ENCODE measurements at places on chromosomes 4 and X.

DNA sequence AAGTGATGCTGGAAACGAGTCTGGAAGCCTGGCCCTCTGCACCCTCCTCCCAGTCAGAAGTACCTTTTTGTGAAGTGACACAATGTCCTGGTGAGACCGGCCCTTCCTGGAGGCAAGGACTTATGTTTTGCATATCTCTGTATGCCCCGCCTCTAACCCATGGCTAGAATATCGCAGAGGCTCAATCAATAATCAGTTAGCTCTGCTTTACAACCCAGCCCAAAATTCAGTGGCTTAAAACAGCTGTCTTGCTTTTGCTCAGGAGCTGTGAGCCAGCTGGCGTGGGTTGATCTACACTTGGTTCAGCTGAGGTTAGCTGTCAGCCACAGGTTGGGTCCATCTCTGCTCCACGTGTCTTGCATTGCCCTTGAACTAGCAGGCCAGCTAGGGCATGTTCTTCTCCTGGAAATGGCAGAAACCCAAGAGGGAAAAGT, 98.8 kb upstream of the METTL14 start:
- peak; percentile 45 for DNase-seq

GRCh38 chr4:87240341-87240740, 19.9 kb upstream of the KLHL8 start:
- DNase-seq = no peak

DNA sequence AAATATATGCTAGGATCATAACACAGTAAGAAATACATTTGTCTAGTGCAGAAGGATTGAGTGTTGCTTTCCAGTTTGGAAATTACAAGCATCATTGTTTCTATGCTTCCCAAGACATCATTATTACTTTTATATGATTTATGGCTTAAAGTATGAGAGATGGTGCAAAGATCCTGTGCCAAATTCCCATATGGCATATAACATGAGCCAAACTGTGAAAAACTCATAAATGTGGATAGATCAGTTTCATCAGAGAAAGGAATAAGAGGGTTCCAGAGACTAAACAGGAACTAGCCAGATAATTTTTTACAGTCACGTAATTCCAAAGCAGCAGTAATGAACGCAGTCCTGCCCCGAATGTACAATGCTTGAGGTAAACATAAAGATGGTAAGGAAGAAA, 126.3 kb downstream of the PRDM5 start:
- no peak for DNase-seq

- DNase-seq = peak; percentile 77
Observed at GRCh38 chr4:147590249-147590920, 26.8 kb upstream of the TMEM184C start.

- no peak for DNase-seq
Observed at GRCh38 chrX:104913348-104913747, 307.1 kb downstream of the TEX13A start.

- no peak for DNase-seq
Observed at GRCh38 chrX:131837325-131837724, 185.8 kb upstream of the STK26 start.

- DNase-seq = no peak
Observed at GRCh38 chrX:52556741-52557140, 39.9 kb upstream of the XAGE1B start.

- no peak for DNase-seq
Observed at GRCh38 chrX:7709845-7710244, 133.1 kb upstream of the VCX start.

DNA sequence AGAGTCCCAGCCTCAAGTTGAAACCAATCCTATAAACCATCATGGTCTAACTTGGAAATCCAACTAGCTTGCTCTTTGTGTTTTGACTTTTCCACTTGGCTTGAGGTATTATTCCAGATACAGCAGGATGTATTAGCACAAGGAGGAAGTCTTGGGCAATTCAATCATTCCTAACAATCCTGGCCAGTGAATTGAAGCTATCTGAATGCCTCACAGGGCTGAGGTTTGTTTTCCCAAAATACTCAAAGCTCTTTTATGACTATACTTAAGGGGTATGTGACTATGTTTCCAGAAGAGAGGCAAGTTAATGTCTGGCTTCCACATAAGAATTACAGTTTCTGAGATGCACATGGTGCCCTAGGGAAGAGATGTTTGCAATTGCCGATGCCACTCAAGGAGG, 66.8 kb upstream of the SH3RF1 start:
- no peak for DNase-seq

DNA sequence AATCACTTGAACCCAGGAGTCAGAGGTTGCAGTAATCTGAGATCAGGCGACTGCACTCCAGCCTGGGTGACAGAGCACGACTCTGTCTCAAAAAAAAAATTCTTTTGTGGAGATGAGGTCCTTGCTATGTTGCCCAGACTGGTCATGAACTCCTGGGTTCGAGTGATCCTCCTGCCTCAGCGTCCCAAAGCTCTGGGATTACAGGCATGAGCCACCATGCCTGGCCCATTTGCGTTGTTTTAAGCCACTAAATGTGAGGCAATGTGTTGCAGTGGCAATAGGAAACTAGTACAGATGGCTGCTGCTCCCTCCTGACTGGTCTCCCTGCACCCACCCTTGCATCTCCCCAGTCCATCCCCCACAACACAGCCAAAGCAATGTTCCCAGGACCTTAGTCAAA, 40.0 kb upstream of the APLN start:
- no peak for DNase-seq

- DNase-seq = peak; percentile 61
Observed at GRCh38 chrX:13094828-13095341, 50.5 kb upstream of the FAM9C start.

GRCh38 chr4:159444678-159445077, 341.8 kb downstream of the RAPGEF2 start:
- DNase-seq = no peak

DNA sequence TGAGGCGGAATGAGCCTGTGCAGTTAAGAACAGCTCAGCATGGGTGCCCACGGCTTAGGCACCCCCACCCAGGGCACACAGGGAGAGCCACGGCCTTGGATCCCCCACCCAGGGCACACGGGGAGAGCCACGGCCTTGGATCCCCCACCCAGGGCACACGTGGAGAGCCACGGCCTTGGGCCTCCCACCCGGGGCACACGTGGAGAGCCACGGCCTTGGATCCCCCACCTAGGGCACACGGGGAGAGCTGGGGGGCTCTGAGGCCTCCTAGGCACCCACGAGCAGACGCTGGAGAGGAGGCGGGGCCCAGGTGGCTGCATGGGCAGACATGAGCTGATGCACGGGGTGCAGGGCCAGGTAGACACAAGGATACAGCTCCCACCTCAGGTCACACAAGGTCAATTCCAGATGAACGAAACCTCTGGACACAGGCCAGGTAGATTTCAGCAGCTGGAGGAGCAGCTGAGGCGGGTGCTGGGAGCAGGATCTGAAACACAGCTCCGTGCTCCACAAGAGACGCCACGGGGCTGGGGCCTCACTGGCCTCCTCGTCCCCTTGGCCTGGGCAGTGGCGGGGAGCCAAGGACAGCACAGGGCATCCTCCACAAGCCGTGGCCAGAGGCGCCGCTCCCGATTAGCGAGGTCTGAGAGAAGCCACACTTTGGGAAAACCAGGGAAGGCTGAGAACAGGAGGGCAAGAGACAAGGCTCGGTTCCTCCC, 30.8 kb downstream of the GAK start:
- no peak for DNase-seq

GRCh38 chr4:110636680-110637407, 14.0 kb upstream of the PITX2 start:
- peak; percentile 85 for DNase-seq

DNA sequence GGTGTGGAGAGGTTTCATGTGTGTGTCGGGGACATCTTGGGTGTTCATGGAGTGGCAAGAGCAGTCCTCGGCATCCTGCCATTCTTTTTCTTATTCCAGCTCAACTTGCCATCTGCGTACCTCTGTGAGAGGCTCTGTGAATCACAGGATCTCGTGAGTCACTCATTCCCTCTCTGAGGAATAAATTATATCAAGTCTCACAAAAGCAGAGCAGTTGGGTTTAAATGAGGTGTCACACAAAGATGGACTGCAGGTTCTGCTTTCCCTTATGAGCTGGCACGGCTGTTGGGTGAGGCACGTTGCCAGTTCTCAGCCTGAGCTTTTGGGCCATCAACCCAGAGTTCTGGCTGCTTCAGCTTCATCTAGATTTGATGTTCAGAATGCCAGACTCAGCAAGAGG, 6.8 kb upstream of the OCIAD2 start:
- no peak for DNase-seq

DNA sequence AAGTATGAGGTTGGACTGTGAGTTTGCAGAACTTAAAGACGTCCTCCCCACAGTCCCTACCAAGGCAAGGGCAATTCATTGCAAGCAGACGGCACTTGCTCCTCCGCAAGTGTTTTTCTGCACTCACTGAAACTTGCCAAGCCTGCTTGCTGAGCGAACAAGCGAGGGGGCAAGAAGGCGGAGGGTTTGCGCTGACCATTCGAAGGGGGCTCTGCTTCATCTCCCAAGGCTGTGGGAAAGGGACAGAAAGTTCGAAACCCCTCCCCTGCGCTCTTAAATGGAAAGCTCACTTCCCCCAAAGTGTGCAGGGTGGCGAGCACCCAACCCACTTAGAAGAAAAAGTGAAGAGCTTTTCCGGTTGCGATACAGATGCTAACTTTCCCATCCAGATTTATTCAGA, 1.4 kb downstream of the MID1 start:
- peak; percentile 27 for DNase-seq

DNA sequence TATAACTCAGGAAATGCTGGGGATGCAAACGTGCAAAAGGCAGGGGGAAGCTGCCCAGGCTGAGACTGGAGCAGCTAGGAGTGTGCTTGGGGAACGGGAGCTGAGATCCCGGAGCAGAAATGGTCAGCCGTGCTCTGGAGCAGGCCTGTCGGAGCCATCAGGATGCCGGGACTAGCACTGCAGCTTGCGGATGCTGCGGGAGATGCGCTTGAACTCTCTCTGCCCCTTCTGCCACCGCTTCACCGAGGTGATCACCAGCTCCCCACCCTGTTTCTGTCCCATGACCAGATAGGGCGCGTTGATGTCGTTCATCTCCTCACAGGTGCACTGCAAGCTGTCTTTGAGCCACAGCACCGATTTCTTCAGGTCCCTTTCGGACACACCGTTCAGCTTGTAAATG, 7.6 kb downstream of the SFRP2 start:
- no peak for DNase-seq

- no peak for DNase-seq
Observed at GRCh38 chr4:174717828-174718227, 111.2 kb downstream of the GLRA3 start.

GRCh38 chr4:176971576-176972115, 178.9 kb upstream of the VEGFC start:
- no peak for DNase-seq

- DNase-seq = no peak
Observed at GRCh38 chr4:74282926-74283325, 25.3 kb upstream of the EPGN start.

GRCh38 chrX:137426695-137427425, 139.1 kb upstream of the ZIC3 start:
- no peak for DNase-seq

DNA sequence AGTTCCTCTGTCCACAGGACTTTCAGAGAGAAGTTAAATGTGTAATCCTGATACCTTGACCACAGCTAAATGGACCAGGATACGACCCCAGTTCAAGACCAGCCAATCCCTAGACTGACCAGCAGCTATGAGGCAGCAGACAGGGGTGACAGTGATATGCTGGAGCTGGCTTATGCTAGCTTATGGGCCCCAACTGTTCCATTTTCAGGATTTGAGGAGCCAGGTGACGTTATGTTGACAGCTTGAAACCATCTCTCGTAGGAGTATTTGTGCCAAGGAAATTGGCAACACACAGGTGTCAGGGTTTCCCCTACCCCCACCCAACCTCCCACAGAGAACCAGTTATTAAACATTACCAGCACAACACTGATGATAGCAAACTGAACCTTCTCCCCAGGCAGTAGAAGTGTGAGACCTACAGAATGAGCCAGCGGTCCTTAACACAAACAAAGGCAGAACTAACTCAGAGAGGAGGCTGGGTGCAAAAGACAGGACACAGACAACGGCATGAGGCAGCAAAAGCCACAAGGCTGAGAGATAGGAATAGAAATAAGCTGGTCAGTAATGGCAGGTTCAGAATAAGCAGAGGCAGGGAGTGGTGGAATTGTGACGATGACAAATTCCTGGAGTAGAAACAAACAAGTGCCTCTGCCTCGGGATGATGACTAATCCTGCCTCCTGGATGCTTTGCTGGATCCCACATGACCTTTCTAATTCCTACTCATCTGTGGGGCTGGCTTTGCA, 85.6 kb upstream of the CPEB2 start:
- DNase-seq = no peak

GRCh38 chr4:124044867-124045266, 648.3 kb downstream of the SPRY1 start:
- no peak for DNase-seq

DNA sequence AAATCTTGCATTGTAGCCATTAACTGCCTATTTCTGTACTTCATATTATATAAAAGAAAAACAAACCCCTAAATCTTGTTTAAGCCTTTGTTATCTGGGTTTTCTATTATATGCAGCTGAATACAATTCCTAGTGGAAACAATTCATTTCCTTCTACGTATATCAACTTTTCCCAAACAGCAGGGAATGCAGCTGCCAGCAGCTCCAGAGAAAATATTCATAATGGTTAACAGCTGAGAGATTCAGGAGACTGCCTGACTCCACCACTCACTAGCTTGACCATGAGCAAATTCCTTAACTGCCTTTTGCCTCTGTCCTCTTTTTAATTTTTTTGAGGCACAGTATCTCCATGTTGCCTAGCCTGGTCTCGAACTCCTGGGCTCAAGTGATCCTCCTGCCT, 146.2 kb downstream of the SPATA18 start:
- DNase-seq = peak; percentile 74

- no peak for DNase-seq
Observed at GRCh38 chrX:25721564-25721963, 416.6 kb upstream of the MAGEB18 start.
